ENCODE measurements at places on chromosomes 5 and 9.

DNA sequence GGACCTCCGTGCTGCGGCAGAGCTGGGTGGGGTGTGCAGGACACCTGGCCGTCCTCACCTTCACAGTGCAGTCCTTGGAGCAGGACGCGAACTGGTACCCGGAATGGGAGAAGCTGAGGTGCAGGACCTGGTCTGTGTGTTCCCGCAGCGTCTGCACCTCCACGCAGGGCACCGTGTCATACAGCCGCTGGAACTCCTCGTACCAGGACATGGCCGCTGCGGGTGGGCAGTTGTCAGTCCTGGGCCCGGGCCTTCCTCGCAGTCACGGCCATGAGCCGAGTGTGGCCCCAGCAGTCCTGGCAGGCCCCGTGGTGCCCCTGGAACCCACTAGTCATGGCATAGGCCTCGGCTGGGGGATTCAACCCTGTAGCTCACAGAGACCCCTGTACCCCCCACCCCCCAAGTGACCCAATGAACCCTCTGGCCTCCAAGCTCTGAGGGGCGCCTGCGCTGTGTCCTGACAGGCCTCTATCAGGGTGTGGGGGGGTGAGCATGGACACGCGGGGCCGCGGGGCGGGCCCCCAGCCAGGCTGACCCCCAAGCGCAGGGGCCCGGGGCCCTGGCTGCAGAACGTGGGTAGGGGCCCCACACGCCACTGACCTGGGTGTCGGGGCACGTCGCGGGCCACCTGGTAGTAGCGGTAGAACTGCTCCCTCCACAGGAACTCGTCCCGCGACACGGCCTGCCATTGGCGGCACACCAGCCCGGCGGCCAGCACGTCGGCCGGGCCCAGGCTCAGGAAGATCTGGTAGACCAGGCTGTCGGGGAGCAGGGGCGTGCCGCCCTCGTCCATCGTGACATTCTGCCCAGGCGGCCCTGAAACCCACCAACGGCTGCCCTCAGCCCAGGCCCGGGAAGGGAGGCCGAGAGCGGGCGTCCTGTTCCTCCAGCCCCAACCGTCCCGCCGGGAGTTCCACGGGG, 987 bp downstream of the FBXW5 start:
- DNase-seq = no peak

DNA sequence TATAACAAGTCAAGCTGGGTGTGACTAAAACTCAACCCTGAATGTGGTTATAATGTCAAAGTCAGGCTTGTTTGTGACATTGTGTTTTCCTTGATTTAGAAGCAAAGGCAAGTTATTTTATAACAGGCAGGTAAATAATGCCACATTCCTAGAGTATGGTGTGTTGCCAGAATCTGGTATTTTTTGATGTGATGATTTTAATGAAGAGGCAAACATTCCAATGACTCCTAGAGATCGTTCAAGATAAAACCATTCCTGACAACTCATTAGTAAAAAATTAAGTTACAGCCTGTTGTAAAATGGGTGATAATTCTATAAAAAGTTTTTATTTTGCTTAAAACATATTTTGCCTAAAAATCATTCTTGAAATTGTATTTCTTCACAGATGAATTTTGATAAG, 60.0 kb downstream of the RAB14 start:
- DNase-seq = no peak

GRCh38 chr5:5063533-5063953, 76.6 kb upstream of the ADAMTS16 start:
- DNase-seq = no peak

DNA sequence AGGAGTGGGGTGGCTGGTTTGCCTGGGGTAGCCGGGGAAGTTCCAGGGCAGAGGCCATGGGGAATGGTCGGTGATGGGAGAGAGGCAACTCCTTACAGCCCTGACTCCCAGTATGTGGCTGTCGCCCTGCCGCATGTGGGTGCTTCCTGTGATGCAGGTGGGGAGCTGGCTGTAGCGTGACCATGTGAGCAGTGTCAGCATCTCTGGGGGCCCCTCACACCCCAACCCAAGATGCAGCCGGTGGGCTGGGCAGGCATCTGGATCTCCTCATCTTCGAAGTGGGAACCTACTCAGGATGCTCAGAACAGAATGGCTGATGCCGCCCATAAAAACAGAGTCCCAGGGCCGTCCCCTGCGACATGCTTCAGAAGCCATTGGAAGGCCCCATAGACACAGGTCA, 45.0 kb downstream of the BARX1 start:
- no peak for DNase-seq

DNA sequence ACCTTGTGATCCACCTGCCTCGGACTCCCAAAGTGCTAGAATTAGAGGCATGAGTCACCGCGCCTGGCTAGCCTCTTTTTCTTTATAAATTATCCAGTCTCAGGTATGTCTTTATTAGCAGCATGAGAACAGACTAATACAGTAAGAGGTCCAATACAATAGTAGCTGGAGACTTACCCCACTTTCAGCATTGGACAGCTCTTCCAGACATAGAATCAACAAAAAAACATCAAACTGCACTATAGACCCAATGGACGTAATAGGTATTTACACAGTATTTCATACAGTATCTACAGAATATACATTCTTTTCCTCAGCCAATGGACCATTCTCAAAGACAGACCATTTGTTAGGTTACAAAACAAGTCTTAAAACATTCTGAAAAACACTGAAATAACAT, 6.1 kb upstream of the RCL1 start:
- no peak for DNase-seq

DNA sequence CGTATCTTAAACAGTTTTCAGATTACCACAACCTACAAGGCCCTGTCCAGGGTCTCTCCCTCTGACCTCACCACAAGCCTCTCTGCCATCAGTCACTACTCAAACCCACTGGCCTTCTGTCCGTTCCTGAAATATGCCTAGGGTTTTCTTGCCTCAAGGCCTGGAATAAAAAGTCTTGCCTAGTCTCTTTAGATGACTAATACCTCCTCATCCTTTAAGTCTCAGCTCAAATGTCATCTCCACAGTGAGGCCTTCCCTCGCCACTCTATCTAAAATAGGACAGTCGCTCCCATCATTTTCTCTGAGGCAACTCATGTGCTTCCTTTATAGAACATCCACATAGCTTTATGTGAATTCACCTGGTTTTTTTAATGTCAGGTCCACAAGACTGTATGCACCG, 5.2 kb downstream of the DENND1A start:
- no peak for DNase-seq

GRCh38 chr5:175343308-175343707, 100.7 kb downstream of the DRD1 start:
- no peak for DNase-seq

GRCh38 chr5:173300389-173301047, 27.7 kb downstream of the STC2 start:
- no peak for DNase-seq

GRCh38 chr5:170481849-170482248, 22.0 kb upstream of the KCNIP1 start:
- DNase-seq = no peak

GRCh38 chr5:178241688-178242231, 9.2 kb upstream of the PHYKPL start:
- no peak for DNase-seq

- DNase-seq = peak; percentile 62
Observed at GRCh38 chr9:96022445-96023051, 147.1 kb downstream of the ERCC6L2 start.

DNA sequence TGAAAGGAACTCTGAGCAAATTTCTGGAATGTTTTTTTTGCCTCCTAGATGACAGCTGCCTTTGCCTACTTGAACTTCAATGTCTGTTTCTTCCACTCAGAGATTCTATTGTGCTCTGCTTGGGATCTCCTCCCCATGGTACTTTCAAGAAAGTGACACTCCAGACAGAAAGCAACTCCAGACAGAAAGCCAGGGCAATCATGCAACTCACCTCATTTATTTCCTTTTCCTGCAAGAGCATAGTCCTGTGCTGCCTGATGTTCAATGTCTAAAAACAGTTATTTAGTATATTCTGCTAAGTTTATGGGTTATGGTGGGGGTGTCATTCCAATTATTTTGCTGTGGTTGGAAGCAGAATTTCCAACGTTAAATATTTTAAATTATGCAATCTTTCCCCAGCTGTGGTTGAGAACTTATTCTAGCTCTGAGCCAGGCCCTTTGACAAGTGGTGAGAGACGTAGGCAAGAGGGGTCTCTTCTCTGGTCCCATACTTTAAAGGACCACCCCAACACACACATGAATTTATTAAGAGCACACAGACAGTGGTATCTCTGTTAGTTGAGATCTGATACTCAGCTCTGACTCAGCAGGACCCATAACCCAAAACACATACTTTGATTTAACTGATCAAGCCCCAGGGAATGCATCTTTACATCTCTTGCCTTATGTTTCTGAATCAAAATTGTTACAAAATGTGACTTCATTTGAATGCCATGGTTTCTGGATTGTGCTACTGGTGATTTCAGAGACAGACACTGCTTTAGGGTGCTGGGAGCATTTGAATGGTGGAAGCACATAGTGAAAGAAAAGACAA, 39.5 kb upstream of the MAMDC2 start:
- no peak for DNase-seq

DNA sequence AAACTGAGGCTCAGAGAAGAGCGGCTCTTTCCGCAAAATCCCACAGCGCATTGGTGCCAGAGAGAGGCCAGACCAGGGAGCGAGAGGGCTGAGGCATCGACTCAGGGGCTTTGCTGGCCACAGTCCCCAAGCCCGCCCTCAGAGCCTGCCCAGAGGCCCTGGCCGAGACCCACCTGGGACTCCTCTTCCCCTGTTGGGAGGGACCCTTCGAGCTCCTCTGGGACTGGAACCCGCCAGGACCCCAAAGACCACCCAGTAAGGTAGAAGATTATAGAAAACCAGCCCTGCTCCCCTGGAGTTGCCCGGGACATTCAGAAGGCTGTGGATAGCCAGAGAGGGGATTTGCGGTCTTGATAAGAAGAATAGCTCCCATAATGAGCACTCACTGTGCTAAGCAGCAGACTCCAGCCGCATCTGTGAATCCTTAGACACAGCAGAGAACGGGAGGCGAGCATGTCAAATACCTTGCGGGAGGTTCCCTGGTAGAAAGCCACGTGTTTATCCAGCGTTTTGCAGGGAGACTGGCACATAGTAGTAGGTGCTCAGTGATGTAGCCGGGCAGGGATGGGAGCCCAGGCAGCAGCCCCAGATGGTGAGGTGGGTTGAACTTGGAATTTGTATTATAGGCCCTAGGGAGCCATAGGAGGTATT, 651 bp upstream of the AK1 start:
- DNase-seq = no peak

GRCh38 chr9:93114984-93115335, 18.9 kb downstream of the CARD19 start:
- no peak for DNase-seq

DNA sequence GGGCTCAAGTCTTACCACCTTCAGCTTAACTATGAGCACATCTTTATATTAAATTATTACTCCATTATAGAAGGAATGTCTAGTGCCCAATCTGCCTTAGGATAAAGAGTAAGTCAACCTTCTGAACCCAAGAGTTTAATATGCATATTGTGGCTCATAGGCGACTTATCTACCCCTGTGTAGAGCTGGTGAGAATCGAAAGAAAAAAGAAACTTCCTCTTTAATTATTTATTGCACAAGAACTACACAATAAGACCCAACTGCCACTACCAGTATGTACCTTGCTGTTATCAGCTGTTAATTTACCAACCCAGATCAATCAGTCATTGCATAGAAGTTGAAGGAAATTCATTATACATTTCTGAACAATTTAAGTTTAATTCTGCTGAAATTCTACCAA, 329.1 kb upstream of the SLC24A2 start:
- no peak for DNase-seq

DNA sequence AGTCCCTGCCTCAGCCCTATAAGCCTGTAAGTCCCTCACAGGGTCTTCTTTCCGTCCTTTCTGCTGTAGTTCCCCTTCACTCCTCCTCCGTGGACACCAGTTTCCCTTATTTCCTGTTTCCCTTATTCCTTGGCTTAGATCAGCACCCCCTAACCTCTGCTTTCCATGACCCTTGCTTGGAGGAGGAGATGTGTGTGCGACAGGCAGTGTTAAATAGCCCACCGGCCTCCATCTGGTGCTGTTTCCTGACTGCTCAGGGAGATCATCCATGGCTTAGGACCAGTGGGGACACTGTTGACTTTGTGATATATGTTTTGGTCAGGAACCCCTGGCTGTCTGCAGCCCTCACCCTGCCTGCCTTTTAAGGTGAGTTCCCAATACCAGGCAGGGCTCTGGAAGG, 34.1 kb upstream of the PSD2 start:
- DNase-seq = no peak

DNA sequence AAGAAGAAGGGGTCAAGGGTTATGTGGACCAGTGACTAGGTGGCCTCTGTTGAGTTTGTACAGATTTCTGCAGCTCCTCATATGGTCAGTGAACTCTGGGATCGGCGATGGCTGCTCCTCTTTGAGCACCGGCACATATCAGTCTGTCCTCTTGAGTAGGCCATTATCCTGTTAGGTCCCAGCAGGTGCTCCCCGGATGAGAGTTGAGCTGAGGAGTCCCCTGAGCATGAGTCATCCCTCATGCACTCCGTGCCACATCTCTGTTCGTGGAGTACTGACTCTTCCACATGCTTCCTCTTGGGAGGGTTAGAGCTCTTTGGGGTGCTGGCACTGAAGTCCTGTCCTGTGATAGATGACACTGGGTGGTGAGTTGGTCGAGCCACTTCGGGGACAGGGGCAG, 143.7 kb downstream of the PTTG1 start:
- no peak for DNase-seq

GRCh38 chr5:102664616-102665335, 90.3 kb upstream of the PAM start:
- no peak for DNase-seq

DNA sequence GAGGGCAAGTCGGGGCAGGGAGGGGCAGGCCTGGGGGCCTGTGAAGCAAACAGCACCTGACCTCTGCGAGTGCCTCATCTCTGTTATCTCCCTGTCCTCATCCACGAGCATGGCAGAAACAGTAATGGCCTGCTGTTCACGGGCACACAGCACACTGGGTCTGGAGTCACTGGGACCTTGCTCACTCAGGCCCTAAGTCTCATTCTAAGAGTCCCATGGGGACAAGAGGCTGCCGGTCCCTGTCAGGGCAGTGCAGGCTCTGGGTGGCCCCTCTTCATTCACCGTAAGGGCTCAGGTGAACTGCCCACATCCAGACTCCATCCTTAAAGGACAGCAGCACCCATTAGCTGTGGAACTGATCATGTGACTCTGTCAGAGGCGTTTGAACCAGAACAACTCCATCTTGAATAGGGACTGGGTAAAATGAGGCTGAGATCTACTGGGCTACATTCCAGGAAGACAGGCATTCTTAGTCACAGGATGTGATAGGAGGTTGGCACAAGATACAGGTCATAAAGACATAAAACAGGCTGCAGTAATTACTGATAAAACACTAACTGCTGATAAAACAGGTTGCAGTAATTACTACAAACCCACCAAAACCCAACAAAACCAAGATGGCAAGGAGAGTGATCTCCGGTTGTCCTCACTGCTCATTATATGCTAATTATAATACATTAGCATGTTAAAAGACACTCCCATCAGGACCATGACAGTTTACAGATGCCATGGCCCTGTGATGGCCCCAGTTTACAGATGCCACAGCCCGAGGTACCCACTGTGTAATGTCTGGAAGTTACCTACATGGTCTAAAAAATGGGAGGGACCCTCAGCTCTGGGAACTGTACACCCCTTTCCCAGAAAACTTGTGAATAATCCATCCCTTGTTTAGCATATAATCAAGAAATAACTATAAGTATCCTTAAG, 28.7 kb downstream of the BICD2 start:
- DNase-seq = no peak
